Activated T-helper 17 cell treated with anti-CD3 and anti-CD28 coated beads, Interleukin-2, amount 50 U/mL, for 72 hours (primary cell): ENCODE measurements at places on chromosomes 4 and X.

DNA sequence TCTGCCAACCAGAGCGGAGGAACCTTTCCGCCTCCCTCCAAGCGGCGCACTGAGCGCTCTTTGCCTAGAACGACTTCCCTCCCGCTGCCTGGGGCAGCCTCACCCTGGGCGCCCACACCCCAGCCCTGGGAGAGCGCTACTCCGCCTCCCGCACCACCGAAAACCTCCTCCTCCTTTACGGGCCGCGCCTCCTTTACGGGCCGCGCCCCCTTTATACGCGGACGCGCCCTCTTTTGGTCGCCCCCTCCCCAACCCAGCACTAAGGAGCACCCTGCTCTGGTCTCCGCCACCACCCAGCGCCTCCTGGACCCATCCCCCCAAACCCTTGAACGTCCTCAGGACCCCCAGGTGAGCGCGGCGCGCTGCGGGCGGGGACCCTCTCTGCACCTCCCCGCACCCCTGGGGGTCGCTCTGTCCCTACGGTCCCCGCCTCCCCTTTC, 586 bp upstream of the NSG1 start:
- ATAC-seq = peak; percentile 75

DNA sequence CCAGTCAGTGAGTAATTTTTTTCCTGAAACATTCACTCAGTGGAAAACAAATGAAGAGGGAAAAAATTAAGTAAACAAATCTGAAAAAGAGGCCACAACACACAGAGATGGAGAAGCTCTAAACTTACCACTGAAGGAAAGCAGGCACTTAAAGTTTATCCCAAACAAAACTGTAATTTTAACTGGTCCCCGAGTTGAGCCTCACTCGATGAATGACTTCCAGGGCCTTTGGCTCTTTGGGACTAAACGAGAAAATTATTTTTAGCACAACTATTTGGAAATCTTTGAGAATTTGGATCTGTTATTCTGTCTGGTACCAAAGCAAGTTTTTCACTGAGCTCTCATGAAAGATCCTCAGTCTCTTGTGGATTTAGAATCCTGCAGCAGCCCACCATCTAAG, at the start of gene C1QTNF7:
Gene C1QTNF7 (plus strand): TSS at position 333 of the 400 bp plus-strand sequence. CDS start 7,711 bp downstream, outside the sequence.
- ATAC-seq = no peak

- no peak for ATAC-seq
These were observed 23.1 kb downstream of the DACH2 start for GRCh38 chrX:86171366-86171765.

- ATAC-seq = no peak
These were observed 108.9 kb downstream of the SYNPO2 start for GRCh38 chr4:118997601-118998000.

DNA sequence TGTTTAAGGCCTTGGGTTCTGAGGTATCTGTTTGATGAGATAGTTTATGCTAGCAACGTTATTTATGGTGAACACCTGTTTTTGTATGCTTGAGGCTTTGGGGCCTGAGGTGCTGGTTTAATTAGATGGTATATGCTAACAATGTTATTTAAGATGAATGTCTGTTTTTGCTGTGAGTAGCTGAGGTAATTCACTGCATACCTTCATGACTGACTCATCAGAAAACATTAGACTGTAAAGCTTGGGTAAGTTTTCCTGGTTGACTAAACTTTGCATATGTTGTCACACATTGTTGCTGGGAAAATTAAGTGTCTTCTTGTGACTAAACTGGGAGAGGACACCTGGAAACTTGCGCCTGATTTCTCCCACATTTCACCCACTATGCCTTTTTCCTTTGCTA, 1026.6 kb downstream of the RAPGEF2 start:
- no peak for ATAC-seq

GRCh38 chr4:37595875-37596680, 90.1 kb downstream of the RELL1 start:
- ATAC-seq = no peak

DNA sequence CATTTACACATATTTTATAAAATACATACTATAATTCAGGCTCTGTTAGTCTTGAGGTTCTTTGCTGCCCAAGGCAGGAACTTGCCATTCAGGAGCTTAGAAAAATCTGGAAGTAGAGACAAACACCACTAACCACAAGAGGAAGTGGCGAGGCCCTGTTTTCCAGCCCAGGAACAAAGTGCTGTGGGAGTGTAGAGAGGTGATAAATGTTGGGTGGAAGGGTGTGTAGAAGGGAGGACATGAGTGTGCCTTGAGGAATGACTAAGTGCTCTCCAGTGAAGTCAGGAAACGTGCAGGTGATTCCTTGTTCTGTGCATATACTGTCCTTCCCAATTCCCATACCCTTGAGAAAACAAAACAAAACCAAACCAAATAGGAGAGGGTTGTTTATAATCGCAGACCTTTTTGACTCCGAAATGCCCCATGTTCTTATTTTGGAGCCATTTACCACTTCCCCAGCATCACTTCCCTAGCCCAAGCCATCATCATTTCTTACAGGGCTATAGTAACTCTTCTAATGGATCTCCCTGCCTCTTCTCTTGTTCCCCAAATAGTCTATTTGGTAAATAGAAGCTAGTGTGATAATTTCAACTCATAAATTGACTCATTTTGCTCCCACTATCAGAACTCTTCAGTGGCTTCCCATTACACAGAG, 83.2 kb downstream of the GPAT3 start:
- no peak for ATAC-seq

DNA sequence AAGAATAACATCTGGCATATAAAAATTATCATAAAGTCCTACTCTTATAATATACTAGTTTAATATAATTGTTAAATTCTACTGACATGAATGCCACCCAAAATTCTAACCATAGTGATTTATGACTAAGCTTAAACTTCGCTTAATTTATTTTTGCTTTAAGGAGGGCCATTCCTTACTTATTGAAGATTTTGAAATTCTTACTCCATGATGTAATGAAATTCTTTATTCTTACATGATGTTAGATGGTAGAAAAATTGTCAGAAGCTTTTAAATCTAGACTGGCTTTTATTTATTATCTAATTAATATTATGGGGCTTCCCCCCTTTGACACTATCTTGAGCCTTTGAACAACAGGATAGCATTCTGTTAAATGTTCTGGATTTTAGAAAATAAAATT, 19.5 kb upstream of the SUPT20HL2 start:
- no peak for ATAC-seq

DNA sequence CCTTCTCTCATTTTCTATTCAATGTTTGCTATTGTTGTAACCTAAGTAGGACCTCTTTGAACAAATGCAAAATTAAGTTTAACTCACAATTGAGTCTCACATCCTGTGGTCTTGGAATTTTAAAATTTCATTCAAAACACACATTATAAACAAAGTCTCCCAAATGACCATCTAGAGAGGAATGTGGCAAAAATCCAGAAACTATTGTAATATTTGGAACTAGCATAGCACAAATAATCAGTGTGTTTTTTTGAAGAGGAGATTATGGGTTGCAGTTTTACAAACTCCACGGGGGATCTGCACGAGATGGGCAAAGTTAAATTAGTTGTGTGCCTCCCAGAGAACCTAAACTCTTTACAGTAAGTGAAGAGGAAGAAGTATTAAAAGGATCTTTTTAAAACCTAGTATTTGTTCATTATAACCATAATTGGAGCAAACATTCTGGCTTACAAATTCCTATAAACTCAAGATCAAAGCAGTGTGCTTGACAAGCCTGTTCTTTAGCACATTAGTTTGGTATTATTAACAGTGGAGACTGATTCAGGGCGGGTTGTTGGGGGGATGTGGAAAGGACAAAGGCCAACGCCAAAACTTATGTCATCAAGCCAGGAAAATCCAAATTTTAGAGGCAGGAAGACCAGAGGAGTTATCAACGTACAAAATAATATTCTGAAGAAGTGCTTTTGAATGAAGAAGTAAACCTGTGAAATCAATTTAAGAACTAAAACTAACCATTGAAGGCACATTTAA, 22.4 kb upstream of the RBPJ start:
- ATAC-seq = no peak

- ATAC-seq = no peak
These were observed 25.9 kb downstream of the HOPX start for GRCh38 chr4:56655209-56655626.

- ATAC-seq = no peak
These were observed 337.3 kb upstream of the HS3ST1 start for GRCh38 chr4:11765849-11766453.

GRCh38 chr4:138114434-138114833, 127.7 kb downstream of the SLC7A11 start:
- ATAC-seq = no peak

GRCh38 chr4:144658903-144659302, 12.9 kb downstream of the HHIP start:
- ATAC-seq = no peak

- no peak for ATAC-seq
These were observed 1048.6 kb downstream of the FAM133A start for GRCh38 chrX:94722578-94722977.

DNA sequence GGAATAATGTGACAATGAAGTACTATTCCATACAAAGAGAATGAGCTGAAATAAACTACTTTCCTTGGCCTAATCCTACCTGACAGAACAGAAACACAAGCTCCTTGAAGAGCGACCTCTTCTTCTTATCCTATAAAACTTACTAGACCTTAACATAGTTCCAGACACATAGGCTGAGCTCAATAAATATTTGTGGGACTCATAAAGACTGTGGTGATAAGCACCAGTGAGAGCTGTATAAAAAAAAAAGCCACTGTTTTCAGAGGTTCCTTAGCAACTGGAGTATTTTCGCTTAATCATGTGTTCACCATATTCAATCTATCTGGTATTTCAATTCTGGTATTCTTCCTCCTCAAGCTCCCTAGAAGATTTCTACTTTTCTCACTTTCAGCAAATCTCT, 1129.6 kb downstream of the STPG2 start:
- no peak for ATAC-seq
